ENCODE measurements at places on chromosomes 7 and 10. TPM values are rescaled to one million over a fixed set of nuclear protein-coding genes. Genes with fewer than 3 reads are reported as not detected.
A peak's percentile ranks its signal among the peaks of the same experiment; 100 is the strongest.

GNGT1 gene
- not detected for polyA plus RNA-seq

DNA sequence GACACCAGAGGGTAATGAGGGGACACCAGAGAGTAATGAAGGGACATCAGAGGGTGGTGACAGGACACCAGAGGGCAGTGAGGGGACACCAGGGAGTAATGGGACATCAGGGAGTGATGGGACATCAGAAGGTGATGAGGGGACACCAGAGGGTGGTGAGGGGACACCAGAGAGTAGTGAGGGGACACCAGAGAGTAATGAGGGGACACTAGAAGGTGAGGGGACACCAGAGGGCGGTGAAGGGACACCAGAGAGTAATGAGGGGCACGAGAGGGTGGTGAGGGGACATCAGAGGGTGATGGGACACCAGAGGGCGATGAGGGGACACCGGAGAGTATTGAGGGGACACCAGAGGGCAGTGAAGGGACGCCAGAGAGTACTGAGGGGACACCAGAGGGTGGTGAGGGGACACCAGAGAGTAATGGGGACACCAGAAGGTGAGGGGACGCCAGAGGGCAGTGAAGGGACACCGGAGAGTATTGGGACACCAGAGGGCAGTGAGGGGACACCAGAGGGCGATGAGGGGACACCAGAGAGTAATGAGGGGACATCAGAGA, 10.6 kb downstream of the NACAD start:
- no peak for DNase-seq

DNA sequence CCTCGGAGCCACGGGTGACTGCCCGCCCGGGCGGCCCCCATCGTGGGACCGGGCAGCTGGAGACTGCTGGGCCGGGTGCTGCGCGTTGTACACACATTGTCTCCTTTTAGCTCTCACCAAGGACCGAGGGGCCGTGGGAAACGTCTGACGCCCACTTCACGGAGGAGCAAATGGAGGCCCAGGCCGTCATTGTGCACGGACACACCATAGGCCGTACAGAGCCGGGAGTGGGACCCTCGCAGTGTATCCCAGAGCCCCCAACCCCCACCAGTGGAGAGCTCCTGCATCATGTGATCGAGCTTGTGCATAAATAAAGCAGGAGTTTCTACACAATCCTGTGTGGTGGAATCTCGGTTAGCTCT, 722 bp downstream of the DENND10 start:
- no peak for DNase-seq

DNA sequence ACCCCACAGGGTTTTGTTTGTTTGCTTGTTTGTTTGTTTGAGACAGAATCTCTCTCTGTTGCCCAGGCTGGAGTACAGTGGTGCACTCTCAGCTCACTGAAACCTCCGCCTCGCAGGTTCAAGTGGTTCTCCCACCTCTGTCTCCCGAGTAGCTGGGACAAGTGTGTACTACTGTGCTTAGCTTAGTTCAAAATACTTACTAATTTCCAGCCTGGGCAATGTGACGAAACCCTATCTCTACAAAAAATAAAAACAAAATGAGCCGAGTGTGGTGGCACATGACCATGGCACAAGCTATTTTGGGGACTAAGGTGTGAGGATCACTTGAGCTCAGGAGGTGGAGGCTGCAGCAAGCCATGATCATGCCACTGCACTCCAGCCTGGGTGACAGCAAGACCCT, 15.2 kb upstream of the PRPF18 start:
- DNase-seq: no peak

GRCh38 chr10:68371604-68372003, 35.5 kb downstream of the RUFY2 start:
- DNase-seq: no peak

DNA sequence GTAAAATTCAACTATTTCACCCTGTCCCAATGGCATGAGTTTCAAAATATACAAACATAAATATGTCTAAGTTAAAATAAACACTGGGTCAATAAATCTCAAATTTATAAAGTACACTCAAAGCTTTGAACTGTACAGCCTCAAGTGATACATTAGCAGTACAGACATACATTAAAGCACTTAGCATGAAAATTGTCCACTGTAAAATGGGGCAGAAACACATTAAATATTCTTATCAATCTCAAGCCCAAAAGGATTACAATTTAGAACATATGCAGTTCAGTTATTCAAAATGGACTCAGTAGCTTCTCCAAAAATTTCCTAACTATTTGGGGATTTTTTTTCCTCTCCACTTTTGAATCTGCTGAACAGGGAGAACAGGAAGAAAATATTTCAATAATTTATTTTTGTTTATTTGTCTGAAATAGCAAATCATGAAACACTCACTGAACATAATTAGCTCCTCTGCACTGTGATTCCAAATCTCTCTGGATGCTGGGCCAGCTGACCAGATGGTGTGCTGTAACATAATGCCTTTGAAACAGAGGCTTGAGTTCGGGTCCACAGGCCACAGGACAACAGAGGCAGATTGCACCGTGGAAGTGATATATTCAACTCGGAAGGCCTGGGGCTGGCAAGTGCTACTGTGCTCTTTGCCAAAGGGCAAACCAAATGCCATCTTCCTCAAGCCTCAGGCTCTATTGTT, 248.9 kb upstream of the LRRN3 start:
- no peak for DNase-seq

AKR1C1 gene
- polyA plus RNA-seq: 11.2 TPM

DNA sequence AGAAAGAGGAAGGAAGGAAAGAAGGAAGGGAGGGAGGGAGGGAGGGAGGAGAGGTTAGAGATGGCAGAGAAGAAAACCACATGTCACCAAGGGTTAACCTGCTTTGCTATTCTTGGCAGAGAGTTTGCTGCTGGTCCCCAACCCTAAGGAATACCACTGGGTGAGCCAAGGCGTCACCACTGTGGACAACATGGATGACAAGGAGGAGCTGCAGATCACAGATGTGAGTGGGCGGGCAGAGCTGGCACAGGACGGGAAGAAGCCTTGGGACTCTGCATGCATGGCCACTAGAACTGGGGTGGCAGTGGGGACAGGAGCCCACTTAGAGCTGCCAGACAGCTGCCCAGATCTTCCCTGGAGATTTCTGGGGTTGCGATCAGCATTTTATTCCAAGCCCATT, 17.2 kb upstream of the MYH16 start:
- DNase-seq: no peak

COL1A2 gene
- polyA plus RNA-seq: 1,292 TPM

LIPM gene
- not detected for polyA plus RNA-seq

- DNase-seq: no peak
Observed at GRCh38 chr10:76553263-76554032, 1084.2 kb downstream of the KCNMA1 start.

- no peak for DNase-seq
Observed at GRCh38 chr7:156578578-156578940, 62.0 kb upstream of the RNF32 start.

GRCh38 chr10:83533290-83533689, 606.0 kb upstream of the GHITM start:
- DNase-seq: no peak

DNA sequence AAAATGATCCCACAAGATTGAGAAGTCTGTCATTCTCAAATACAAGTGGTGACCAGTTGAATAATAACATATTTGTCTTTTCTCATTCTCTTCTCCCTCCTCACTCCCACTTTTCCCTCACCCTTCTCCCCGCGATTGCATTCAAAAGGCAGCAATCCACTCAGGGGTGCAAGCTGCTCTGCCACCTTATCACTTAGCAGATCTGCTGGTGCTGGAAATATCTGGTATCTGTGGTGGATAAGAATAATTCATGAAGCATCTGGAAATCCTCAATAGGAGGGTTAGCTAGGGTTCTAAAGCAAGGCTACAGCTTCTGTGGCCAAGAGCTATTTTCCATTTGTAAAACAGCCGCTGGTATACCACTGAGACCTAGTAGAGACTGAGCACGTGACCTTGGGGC, 43.8 kb downstream of the GCC1 start:
- DNase-seq: no peak

GRCh38 chr7:50284296-50284695, 20.2 kb upstream of the IKZF1 start:
- DNase-seq: no peak

DNA sequence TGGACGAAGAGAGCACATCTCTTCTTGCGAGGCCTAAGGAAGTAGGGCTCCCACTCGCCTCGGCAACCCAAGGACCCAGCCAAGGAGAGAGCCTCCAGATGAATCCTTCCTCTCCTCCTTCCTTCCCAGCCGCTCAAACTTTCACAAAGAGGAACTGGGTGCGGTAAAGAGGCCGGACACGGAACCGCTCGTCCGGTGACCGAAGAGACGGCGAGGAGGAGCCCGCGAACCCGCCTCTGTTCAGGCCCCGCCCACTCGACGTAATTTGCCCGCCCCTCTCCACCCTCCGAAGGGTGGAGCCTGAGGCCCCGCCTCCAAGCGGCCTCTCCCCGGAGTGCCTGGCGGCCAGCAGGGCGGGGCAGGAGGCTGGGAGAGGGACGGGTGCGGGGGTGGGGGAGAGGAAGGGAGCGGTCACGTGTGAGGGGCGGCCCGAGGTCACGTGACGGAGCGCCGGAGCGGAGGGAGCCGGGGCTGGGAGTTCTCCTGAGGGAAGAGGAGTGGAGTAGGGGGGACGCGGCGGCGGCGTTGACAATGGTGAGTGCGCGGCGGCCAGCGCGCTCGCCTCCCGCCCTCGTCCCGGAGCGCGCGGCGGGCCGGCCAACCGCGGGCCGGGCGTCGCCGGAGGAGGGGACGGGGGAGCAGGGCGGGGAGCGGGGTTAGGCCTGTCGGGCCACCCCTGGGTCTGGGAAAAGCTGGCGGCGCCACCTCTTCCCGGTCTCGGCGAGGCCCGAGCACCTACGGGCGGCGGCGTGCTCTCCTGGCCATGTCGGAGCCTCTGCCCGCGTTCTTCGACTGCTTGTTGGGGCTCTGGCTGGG, at the start of gene VPS26A:
VPS26A (plus strand) TSS at position 432 of the 816 bp plus-strand sequence; CDS start at position 532, 100 bp downstream.
- peak; percentile 99 for DNase-seq

RBP3 gene
- 0.04 TPM for polyA plus RNA-seq

DNA sequence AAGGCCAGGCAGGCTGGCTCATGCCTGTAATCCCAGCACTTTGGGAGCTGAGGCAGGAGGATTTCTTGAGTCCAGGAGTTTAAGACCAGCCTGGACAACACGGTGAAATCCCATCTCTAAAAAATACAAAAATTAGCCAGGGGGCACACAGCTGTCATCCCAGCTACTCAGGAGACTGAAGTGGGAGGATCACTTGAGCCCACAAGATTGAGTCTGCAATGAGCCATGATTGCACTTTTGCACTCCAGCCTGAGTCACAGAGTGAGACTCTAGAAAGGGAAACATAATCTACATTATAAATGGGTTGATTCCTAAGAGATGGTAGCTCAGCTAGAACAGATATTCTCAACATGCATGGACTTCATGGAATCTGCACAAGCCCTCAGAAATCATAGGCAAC, 6.3 kb upstream of the LIPF start:
- no peak for DNase-seq
